ENCODE measurements at places on chromosomes 3 and 15. TPM values are rescaled to one million over a fixed set of nuclear protein-coding genes. Genes with fewer than 3 reads are reported as not detected.

CNTN4 gene
- not detected for total RNA-seq

SCAANT1 gene
- total RNA-seq = not detected

ITIH1 gene
- total RNA-seq = not detected

PRR23A gene
- not detected for total RNA-seq

DNAH12 gene
- total RNA-seq = 0.36 TPM

SHQ1 gene
- 24.4 TPM for total RNA-seq

HHLA2 gene
- not detected for total RNA-seq

SPTSSB gene
- total RNA-seq = not detected

All from melanocyte of skin (primary cell).